ENCODE measurements at places on chromosomes 3 and 15.

DNA sequence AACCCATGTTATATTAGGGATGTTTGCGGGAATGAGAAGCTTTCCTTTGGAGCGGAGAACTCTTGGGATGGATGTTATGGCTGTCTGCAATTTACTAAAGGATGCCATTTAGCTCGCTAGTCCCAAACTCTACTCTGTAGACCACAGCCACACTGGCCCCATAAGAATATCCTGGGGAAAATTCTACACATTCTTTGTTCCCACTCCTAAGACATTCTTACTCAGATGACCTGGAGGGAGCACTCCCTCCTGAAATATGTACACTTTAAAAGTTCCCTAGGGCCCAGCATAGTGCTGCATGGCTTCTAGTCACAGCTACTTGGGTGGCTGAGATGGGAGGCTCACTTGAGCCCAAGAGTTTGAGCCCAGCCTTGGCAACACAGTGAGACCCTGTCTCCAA, 288.7 kb upstream of the RORA start:
- DNase-seq, result no peak

DNA sequence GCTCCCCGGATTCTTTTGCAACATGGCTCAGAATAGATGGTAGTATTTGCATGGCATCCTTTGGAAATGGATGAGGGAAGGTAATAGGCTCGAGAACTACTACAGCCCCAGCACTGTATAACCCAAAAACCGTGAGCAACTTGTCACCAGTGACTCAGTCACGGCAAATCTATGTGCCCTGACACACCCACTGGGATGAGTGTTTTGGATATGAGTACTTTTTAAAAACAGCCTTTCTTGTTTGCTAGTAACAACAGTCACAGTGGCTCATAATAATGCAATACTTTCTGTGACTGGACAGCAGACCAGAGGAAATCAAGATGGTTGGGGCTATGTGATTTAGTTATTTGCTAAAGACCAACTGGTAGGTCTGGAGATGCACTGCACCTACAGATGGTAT, 299.6 kb downstream of the ULK4 start:
- DNase-seq, result no peak

DNA sequence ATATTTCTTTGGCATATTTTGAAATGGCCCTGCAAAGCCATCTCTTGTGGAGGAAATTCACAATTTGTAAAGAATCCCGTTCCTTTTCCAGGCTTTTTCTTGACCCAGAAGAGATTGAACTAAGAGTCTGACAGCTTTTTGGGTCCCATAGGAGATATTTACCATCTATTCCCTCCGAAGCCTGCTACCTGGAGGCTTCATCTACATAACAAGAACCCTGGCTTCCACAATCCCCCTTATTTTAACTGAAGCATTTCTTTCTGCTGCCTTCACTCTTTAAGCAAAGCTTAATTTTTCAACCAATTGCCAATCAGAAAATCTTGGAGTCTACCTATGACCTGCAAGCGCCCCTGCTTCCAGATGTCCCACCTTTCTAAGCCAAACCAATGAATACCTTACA, 248.1 kb upstream of the GADL1 start:
- no peak for DNase-seq

DNA sequence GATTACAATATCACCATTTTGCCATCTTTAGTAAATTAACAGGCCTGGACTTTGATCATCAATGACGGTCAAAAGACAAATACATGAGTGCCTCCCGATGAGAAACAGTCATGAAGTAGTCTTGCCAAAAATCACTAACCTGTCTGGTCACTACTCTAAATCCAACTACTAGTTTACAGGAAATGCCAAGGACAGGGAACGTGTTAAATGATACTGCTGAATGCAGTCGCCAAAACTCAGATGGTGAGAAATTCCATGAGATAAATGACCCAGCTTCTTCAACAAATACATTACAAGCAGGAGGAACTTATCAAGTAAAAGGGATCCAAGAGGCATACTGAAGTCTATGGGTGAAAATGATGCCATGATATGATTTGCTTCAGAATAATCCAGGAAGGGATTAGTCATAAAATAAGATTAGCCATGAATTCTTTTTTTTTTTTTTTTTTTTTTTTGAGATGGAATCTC, 35.8 kb upstream of the ATP13A3 start:
- no peak for DNase-seq

GRCh38 chr3:197465197-197465995, 90.4 kb downstream of the BDH1 start:
- DNase-seq, result no peak

GRCh38 chr3:170429050-170429449, 10.4 kb downstream of the CLDN11 start:
- DNase-seq, result no peak

DNA sequence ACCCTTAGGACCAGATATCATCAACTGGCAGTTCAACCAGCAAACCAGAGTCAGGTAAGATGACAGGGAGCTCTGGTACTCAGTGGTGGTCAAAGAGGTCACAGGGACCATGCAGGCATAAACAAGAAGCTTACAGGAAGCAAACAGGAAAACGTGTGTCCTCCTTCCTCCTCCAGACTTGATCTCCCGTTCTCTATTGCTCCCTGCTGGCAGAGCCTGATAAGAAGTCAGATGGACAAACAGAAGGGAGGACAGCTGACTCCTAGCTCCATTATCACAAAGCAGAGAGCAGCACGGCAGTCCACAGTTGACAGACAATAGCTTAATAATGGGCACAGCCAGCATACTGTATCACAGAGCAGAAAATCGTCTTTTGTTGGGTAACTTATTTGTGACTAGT, 156.5 kb upstream of the SLC2A2 start:
- no peak for DNase-seq

Data from neural crest cell (in vitro differentiated cells).